Ureter (tissue), 1 donor: ENCODE measurements at places on chromosomes 4 and X. TPM values are rescaled to one million over a fixed set of nuclear protein-coding genes. Genes with fewer than 3 reads are reported as not detected.

- no peak for DNase-seq
These were observed 32.7 kb downstream of the MECP2 start for GRCh38 chrX:154064637-154065435.

ATP10D gene
- total RNA-seq = 35.7 TPM

DNA sequence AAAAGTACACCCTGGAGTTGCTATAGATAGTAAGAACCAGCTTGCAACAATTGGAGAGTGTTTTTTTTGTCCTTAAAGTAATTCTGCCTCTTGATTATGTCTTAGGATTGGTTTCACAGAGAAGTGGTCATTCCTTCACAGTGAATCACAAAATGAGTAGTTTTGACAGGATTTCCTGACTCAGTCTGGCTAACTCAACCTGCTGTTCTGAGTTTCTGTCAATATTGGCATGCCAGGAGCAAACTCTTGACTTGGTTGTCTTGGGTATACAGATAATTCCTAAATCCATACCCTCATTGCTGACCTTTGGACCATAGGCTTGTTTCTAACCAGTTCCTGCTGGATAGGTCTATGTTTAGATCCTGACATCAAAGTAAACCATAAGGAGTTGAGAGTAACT lies 9.4 kb downstream of the FHIP1A start:
- no peak for DNase-seq

- no peak for DNase-seq
These were observed 19.0 kb upstream of the CWH43 start for GRCh38 chr4:48967101-48967500.

DNA sequence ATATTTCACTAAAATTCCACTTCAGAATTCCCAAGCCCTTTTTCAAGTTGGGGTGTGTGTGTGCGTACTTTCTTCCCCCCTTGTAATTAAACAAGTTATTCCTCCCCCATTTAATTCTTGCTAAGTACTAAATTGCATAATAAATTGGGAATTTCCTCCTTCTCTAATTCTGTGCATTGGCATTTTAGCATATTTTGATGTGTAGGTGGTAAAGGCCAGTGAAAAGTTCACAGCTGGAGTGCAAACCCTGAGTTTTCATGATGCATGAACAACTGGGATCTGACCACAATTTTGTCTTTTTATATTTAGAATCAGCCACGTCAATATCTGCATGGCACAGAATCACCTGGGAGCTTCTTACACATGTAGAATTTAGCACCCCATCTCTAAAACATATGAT lies 18.5 kb downstream of the ANXA3 start:
- no peak for DNase-seq

DNA sequence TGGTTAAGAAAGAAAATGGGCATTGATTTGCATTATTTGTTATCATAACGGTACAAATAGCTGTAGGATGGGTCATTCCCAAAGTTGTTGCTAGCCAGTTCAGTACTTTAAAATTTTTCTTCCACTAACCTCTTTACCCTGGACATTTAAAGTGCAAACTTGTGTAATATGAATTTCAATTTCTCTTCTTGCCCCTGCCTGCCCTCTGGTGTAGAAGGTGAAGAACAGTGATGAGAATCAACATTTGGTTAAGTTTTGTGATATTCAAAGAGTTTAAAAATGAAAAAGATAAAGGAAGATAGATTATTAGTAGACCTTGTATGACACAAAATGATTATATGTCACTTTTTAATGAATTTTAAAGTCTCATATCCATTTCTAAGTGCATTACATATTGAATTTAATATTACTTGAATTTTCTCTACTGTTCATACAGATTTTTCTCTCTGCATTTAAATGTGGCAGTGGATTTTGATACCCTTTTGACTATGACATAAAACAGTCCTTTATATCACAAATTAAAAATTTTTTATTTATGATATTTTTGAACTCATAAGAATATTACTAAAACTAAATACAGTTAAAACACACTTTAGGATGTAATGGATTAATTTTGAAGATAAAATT lies 337.7 kb downstream of the BMPR1B start:
- DNase-seq = no peak

GRCh38 chrX:39953879-39954278 lies 143.9 kb downstream of the BCOR start:
- DNase-seq = peak; percentile 83

GRCh38 chr4:21102667-21103066 lies 402.4 kb downstream of the PACRGL start:
- DNase-seq = no peak

DNA sequence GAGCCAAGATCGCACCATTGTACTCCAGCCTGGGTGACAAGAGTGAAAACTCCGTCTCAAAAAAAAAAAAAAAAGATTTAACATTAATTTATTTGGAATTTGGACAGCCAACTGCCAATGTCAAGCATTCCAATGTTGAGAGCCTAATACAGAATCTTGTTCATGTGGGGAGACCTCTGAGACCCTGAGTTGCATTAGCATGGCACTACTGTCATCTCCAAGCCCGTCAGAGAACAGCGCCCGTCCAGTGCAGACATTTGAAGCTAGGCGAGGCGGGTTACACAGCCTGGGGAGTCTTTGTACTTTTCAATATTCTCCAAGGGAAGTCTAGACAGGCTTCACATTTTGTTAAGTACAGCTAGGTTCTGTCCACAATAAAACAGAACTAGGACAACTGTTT lies 126.7 kb downstream of the CHRNA9 start:
- DNase-seq = no peak

BEX2 gene
- total RNA-seq = 16.5 TPM

GRCh38 chr4:142523111-142523510 lies 323.0 kb downstream of the INPP4B start:
- no peak for DNase-seq

- no peak for DNase-seq
These were observed 176.2 kb upstream of the RBPJ start for GRCh38 chr4:26144526-26145155.

VEGFC gene
- 13.7 TPM for total RNA-seq

DNA sequence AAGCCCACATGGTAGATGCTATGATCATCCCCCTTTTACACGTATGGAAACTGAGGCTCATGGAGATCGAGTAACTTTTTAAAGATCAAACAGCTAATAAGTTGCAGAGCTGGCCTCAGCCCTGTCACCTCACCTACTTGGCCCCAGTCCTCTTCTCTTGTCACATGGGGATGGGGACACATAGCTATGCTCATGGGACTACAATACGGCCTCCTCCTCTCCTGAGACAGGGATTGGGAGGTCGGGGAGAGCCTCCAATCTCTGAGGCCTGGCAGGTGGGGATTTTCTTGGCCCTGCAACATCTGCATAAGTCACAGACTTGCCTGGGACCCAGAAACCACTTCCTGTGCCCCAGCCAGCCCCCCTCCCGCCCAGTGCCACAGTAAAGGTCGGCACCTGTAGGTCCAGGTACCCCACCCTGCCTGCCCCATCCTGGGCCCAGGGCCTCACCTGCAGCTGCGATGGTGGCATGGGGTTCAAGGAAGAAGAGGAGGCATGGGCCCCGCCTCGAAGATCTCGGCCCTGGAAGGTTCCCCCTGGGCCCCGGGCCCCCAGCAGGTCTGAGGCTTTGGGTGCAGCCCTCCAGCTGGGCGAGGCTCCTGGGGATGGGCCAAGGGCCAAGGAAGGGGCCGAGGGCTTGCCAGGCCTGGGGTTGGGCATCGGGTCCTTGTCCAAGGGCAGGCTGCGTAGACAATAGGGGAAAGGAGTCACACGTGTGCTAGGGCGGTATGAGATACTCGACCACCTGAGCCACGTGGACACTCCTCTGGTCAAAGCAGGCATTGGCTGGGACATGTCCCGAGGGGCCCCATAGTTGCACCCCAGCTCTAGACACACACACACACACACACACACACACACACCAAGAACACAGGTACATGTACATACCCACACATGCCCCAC lies 6.4 kb downstream of the FOXP3 start:
- DNase-seq = no peak

IL13RA2 gene
- 0.83 TPM for total RNA-seq

- no peak for DNase-seq
These were observed 40.0 kb downstream of the C4orf51 start for GRCh38 chr4:145719752-145720624.

KIT gene
- total RNA-seq = 21.0 TPM

GRCh38 chrX:24201216-24201615 lies 51.7 kb downstream of the ZFX start:
- no peak for DNase-seq
